ENCODE measurements at places on chromosomes 5 and 9.

- peak; percentile 25 for DNase-seq
Measured at GRCh38 chr9:71740199-71740598, 28.1 kb downstream of the CEMIP2 start.

DNA sequence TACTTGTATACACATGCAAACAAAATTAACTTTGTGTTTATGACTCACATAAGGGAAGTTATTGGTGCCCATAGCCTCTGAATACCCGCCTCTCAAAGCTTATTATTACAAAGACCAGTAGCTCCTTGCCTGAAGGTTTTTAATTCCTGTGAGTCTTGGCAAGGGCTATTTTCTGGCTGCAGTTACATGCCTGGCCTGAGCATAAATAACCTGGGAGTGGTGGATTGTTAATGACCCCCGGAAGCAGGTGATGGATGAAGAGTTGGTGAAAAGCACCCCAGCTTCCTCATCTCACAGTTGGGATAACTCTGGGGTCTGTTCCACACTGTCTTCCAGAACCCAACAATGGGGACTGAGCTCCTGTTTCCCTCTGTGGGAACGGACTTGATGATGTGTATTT, 594.5 kb downstream of the PDE4D start:
- no peak for DNase-seq

- DNase-seq, result peak; percentile 36
Measured at GRCh38 chr5:80967500-80968181, 7.5 kb downstream of the RASGRF2 start.

DNA sequence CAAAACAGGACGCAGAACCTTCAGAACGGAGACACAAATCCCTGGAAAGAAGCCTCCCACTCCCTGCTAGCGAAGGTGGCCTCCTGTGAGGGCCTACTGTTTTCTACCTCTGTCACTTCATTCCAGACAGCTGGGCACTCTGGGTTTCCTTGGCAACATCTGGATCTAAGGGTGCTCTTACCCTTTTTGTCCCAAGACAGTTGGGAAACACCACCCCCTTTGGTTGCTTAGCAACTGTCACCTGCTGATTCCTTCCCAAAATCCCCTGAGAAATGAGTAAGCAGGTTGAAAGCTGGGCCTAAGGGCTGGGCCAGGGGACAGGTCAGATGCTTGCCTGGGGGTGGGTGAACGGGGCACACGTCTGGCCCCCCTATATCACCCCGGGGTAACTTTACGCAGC, 29.4 kb downstream of the NANS start:
- no peak for DNase-seq

- DNase-seq, result no peak
Measured at GRCh38 chr5:176747670-176748072, 62.7 kb upstream of the UNC5A start.

DNA sequence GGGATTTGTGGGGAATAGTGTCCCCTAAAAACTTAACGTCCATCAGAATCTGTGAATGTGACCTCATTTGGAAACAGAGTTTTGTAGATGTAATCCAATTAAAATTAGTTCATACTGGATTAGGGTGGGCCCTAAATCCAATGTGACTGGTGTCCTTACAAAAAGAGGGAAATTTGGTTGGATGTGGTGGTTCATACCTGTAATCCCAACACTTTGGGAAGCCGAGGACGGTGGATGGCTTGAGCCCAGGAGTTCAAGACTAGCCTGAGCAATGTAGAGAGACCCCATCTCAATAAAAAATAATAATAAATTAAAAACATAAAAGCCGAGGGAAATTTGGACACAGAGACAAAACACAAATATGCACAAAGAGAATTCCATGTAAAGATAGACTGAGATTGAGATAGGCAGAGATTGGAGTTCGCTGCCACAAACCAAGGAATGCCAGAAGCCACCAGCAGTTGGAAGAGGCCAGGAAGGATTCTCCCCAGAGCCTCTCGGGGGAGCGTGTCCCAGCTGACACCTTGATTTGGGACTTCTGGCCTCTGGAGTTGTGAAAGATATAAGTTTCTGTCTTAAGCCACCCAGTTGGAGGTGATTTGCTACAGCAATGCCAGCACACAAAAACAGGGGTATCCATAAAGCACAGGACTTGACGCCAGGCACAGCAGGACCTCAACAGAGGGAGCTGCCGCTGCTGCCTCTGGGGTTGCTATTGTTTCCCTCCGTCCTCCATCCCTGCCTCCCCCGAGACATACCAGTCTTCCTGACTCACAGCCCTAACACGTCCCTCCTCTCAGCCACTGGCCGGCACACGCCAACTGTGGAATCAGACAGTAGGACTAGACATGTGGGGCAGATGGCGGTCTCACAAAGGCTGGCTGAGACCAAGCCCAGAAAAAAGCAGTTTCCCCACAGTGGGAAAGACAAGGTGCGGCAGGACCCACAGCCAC, 73.8 kb upstream of the IL17B start:
- peak; percentile 96 for DNase-seq

Measured in RCC 7860 (cell line).